Activated naive CD4-positive, alpha-beta T cell treated with anti-CD3 and anti-CD28 coated beads for 36 hours (primary cell): ENCODE measurements at places on chromosomes 1 and 21.

DNA sequence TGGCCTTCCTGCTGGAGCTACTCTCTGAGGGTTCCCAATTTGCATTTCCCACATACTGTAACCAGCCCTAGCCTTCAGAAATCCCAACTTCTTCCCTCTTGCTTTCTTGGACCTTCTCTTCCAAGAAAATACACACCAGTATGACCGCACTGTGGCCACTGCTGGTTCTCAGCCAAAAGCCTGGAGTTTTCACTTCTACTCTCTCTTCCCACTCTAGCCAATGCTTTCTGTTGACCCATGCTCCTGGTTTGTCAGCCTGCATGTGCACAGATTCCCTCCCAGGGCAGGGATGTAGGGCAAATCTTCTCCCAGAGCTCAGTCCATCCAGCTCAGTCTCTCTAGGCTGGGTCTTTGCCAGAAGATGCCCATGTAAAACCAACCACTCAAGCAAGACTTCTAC lies 664 bp downstream of the SLAMF1 start:
- DNase-seq, result no peak

GRCh38 chr1:212451416-212452322 lies 18.9 kb downstream of the NENF start:
- no peak for DNase-seq

- DNase-seq, result no peak
These were observed 54.7 kb downstream of the CD2 start for GRCh38 chr1:116808848-116809508.

DNA sequence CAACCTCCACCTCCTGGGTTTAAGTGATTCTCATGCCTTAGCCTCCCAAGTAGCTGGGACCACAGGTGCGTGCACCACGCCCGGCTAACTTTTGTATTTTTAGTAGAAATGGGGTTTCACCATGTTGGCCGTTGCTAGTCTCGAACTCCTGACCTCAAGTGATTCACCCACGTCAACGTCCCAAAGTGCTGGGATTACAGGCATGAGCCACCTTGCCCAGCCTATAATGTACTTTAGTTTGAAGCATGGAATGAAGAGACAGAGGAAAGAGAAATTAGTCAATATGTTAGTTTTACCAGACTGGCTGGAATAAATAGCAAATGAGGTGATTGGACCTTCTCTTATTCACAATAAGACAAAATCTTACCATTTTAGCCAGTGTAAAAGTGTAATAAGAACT lies 89.0 kb downstream of the GTF2B start:
- DNase-seq, result no peak

GRCh38 chr1:244887281-244887680 lies 22.9 kb upstream of the HNRNPU start:
- DNase-seq, result no peak

DNA sequence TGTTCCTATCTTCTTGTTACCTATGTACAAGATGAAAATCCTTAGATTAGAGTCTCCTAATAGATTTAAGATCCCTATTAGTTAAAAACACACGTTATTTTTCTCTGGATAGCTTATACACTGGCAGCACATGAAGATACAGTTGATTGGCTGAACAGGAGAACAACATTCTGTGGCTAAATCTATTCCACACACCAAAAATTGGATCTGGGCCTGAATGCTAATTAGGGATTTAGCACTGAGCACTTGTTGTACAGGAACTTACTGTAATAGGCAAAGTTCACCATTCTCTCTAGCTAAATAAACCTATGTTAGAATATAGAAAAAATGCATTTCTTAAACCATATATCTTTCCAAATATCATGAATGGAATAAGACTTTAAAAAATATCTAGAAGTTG lies 117.1 kb upstream of the PTGFR start:
- no peak for DNase-seq

GRCh38 chr1:147618077-147618569 lies 52.2 kb downstream of the ACP6 start:
- DNase-seq, result peak; percentile 61

DNA sequence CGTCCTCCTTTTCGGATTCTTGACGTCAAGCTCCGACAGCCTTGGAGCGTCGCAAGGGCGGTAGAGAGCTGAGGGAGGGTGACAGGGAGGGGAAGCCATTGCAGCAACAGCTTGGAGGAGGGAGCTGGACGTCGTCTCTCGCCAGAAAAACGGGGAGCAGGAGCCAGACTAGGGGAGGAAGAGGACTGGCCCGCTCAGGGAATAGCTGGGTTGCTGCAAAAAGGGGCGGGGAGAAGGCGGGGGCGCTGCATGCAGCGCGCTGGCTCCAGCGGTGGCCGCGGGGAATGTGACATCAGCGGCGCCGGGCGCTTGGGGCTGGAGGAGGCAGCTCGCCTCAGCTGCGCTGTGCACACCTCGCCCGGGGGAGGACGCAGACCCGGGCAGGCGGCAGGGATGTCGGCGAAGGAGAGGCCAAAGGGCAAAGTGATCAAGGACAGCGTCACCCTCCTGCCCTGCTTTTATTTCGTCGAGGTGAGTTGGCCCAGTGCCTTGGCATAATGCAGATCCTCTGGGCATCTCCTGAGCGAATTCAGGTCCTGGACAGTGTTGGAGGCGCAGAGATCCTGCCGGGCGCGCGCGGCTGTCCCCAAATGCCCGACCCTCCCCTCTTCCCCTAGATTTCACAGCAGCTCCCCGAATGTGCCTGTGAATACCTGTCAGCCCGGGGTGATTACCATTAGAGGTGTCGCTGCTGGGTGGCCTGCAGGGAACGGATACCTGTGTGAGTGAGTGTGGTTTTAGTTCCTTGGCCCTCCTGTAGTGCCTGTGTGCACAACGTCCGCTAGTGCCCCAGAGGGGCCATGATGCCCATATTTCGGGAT lies at the start of gene PLPPR4:
PLPPR4 (plus strand) TSS at position 292 of the 821 bp plus-strand sequence; CDS start at position 394, 102 bp downstream.
- DNase-seq, result peak; percentile 17

GRCh38 chr1:209375671-209376365 lies 207.7 kb upstream of the CAMK1G start:
- DNase-seq, result no peak

DNA sequence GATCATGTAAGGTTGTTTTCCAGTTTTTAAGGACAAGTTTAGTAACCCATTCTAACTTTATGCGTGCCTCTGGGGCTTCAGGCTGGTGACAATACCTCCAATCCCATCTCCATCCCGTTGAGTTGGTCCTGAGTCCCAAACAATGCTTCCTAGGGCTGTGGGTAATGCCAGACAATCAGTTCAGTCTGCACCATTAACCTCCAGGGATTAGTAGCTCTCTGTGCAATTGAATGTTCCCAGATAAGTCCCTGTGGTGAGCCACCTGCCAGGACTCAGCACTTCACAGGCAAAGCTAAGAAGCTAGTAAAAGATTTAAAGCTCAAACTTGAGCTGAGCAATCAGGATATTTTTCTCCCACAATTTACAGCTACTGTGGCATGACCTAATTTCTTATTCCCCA lies 462.2 kb upstream of the PTBP2 start:
- DNase-seq, result no peak

DNA sequence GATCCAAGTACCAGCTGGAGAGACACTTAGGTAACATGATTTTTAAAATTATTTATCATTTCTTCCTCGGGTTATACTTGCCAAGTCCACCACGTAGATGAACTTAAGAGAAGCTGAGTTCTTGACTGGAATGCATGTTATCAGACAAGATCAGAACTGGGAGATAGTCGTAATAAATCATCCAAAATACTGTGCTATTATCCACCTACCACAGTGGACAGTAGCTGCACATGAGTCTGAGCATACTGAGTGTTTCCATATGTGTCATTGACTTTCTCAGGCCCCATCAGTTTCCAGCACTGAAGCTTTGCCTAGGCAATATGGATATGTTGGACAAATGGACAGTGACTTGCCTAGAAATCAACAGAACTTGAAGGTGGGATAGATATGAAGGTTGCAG lies 77.9 kb upstream of the RRP15 start:
- DNase-seq, result no peak

DNA sequence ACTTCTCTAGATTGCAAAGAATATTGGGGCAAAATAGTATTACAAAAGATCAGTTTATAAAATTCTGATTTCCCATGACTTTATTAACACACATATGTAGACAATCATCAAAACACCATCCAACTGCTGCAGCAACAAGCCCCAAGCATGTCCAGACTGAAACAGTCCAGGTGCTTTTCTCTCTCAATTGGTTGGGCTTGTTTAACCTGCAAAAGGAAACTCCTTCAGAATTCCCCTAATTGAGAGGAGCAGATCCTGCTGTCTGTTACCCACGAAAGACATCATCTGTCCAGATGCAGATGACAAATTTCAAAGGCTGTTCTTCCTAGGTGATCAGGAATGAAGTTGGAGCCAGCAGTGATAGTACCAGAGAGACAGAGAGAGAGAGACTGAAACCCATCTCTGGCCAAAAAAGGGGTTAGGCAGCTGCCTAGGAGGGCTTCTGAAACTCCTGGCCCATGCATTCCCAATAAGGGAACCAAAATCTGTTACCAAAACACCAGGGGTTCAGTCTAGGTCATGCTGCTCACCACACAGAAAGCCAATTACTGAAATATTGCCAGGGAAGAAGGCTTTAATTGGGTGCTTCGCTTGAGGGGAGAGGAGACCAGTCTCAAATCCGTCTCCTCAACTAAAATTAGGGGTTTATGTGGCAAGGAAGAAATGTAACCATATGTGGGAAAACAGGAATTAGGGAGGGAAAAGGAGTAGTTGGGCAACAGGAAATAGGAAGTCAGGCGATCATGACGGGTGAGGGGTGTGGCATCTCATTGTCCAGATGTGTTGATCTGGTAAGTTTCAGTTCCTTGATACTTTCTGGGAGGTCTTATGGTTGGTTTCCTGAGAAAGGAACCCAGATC lies 34.7 kb upstream of the RGL1 start:
- no peak for DNase-seq

DNA sequence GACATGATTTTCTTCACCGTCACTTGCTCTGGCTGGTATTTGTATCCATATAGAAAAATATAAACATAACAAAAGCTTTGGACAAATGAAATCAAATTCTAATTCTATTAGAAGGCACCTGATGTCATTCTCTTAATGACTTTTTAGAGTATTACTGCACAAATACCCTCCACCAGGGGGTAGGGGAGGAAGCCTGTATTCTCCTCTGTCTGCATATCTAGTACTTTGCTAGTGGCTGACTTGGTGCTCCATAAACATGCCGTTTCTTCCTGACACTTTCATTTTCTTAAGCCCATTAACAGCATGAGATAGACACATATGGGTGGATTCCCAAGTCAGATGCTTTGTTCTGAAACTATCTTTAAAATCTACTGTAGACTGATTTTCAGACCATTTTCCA lies 20.6 kb upstream of the KCNJ15 start:
- no peak for DNase-seq

DNA sequence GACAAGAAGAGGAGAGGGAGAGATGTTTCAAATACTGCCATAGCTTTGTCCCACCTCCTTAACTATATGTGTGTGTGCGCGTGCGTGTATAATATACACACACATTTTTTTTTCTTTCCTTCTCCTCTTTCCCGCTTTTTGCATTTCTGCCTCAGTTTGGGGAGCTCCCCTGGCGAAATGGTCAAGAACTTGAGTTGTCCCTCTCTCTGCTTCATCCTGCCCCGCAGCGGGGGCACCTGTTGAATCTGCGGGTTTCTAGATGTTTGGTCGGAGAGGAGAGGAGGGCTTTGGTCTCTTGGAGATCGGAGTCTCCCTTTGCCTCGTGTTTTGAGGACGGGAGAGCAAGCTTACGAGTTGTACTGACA lies 504 bp downstream of the SCCPDH start:
- DNase-seq, result peak; percentile 11

DNA sequence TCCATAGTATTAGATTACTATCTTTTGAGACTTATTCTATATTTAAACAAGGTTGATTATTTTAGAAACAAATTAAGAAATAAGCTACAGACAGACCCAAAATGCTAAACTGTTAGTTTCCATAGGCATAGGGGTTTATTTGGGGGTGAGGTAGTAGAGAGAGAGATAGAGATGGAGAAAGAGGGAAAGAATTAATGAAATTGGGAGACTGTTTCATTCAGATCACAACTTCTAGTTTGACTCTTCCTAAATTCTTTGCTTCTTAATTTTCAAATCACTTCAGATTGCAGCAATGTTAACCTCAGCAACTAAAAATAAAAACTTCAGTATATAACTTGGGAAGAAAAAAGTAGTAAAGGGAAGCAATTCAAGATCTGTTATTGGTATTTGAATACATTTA lies 3.4 kb downstream of the JUN start:
- no peak for DNase-seq

- no peak for DNase-seq
These were observed 21.6 kb downstream of the ROR1 start for GRCh38 chr1:63795455-63795854.

DNA sequence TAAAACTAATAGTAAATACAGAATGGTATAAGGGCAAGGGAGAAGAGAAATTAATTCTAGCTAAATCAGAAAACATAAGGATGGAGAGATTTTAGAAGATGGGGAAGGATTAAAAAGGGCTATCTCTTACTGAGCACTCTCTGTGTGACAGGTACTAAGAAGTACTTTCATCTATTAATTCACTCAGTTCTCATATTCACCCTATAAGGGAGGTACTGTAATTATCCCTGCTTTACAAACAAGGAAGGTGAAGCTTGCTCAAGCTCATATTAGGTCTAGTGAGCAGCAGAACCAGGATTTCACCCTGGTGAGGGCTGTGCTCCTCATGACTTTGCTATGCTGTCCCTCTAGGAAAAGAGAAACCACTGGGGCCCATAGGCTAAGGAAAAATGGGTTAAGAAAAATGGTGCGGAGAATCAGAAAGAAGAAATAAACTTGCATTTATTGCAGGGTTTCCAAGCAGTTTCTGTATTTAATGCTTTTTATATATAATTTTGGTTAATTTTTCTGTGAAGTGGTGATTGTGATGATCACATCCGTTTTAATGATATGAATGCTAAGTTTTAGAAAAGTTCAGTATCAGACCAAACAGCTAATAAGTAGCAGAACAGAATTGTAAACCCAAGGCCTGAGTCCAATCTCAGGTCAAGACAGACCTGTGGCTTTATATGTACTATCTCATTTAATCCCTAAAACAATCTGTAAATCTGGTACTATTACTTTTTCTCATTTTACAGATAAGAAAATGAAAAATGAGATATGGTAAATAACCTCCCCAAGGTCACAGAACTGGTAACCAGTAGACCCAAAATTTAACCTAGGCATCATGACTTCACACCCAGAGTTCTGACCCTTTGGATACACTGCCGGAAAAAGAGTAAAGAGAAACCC lies 1.7 kb downstream of the PCNX2 start:
- no peak for DNase-seq

DNA sequence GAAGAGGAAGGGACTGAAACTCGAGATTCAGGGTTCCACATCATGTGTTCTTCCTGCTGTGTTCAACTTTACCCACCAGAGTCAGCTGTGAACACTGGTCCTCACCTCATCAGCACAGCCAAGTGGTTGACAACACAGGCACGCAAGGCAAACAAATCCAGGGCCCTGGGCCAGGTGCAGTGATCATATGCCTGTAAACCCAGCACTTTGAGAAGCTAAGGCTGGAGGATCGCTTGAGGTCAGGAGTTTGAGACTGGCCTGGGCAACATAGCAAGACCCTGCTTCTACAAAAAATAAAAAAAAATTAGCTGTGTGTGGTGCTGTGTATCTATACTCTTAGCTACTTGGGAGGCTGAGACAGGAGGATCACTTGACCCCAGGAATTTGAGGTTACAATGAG lies 8.4 kb upstream of the XKR8 start:
- no peak for DNase-seq
